ENCODE measurements at places on chromosomes 6 and 20.

- no peaks in the 10 kb centered on the region for H3K4me1 ChIP-seq
- H3K36me3 ChIP-seq = no peaks in the 10 kb centered on the region
- no peak overlapping the region for H3K27ac ChIP-seq
- H3K27me3 ChIP-seq = no peaks in the 10 kb centered on the region
- no peak for DNase-seq
Observed at GRCh38 chr6:85887461-85887860, 244.8 kb upstream of the SYNCRIP start.

- H3K4me1 ChIP-seq = no peaks in the 10 kb centered on the region
- H3K27ac ChIP-seq = no peak overlapping the region
- no peak for DNase-seq
- H3K36me3 ChIP-seq = no peaks in the 10 kb centered on the region
- no peaks in the 10 kb centered on the region for H3K27me3 ChIP-seq
Observed at GRCh38 chr6:84718038-84718955, 46.1 kb downstream of the TBX18 start.

GRCh38 chr20:44761423-44761822, 15.8 kb downstream of the KCNK15 start:
- H3K27me3 ChIP-seq = peaks cover 5% of the 10 kb centered on the region
- H3K4me3 ChIP-seq = no peak overlapping the region
- H3K4me1 ChIP-seq = no peaks in the 10 kb centered on the region
- H3K27ac ChIP-seq = no peak overlapping the region
- no peaks in the 10 kb centered on the region for H3K36me3 ChIP-seq

DNA sequence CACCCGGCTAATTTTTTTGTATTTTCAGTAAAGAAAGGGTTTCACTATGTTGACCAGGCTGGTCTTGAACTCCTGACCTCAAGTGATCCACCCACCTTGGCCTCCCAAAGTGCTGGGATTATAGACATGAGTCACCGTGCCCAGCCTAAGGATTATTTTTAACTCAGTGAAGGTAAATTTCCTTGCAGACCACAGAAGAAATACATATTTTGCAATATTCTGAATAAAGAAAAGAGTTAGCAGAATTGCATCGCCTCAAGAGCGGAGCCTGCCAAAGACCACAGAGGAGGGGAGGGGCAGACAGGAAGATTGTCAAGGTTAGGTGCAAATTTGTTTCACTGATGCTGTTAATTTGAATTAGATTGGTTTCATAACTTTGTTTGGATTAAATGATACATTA, 47.4 kb downstream of the SOD2 start:
- H3K4me1 ChIP-seq = peaks cover 5% of the 10 kb centered on the region
- no peak overlapping the region for H3K27ac ChIP-seq
- no peak overlapping the region for H3K4me3 ChIP-seq
- no peaks in the 10 kb centered on the region for H3K36me3 ChIP-seq
- DNase-seq = no peak

GRCh38 chr6:53119772-53120409, 28.8 kb downstream of the GCM1 start:
- H3K27me3 ChIP-seq = no peaks in the 10 kb centered on the region
- no peaks in the 10 kb centered on the region for H3K36me3 ChIP-seq
- no peak overlapping the region for H3K4me3 ChIP-seq

DNA sequence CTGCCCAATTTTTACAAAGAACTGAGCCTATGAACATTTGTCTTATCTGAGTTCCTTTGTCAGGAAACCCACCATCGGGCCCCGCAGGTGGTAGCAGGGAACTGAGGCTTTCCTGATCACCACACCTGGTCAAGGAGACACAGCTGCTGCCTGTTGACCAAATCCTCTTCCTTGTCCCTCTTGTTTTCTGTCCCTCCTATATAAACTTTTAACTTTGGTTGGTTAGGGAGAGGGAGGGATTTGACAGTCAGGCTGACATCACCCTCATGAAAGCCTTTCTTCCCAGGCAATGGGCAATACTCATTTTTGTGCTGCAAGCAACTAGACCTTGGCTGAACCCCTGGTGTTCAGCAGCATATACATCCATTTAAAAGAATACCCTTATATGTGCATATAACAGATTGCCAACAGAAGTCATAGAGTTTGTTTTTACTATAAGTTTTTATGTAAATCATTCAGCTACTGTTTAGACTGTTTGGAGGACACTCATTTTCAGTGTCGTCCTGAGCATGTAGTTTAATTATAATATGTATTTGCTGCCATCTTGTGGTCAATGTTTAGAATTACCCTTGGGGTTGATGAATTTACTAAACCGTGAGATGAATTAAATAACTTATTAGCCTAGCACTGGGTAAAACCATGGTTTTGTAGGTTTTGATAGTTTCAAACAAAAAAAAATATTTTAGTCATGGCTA, 17.0 kb downstream of the CRISP1 start:
- H3K27ac ChIP-seq = no peak overlapping the region
- H3K4me3 ChIP-seq = no peak overlapping the region
- no peak for DNase-seq
- no peaks in the 10 kb centered on the region for H3K27me3 ChIP-seq
